AG08396 (cell line): ENCODE measurements at places on chromosomes 13 and 19.

- DNase-seq, result no peak
These were observed 46.2 kb downstream of the ACTN4 start for GRCh38 chr19:38693380-38694223.

DNA sequence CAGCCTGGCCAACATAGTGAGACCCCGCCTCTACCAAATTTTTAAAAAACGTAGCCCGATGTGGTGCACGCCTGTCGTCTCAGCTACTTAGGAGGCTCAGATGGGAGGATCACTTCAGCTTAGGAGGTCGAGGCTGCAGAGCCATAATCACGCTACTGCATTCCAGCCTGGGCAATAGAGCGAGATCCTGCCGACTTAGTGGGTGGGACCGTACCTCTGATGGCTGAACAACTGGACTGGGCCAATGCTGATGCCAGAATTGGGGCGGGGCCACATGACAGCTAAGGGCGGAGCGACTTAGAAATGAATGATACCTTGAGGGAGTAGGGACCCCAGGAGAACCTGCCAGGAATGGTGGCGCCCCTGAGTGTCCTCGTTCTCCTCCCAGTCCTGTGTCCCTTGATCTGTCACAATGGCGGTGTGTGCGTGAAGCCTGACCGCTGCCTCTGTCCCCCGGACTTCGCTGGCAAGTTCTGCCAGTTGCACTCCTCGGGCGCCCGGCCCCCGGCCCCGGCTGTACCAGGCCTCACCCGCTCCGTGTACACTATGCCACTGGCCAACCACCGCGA, 3.6 kb downstream of the LTBP4 start:
- DNase-seq, result no peak

DNA sequence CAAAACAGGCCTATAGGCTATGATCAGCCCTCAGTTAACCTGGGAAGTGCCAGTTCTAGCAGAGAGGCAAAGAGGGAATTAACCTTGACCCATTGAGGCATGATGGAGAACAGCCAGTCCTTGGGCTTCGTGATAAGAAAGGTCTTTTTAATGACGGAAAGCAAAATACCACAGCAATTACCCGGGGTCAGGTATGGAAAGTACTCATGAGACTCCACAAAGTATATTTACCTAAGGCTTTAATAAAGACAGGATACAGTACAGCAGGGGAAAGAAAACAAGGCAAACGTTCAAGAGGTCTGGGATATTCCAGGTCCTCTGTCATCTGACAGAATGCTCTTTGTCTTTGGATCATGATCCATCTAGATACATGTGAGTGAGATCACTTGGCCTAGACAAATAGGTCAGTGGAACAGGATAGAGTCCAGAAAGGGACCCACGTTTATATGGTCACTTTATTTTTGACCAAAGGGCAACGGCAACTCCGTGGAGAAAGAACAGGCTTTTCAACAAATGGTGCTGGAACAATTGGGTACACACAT, 52.2 kb downstream of the WDFY2 start:
- DNase-seq, result no peak

- no peak for DNase-seq
These were observed at the start of gene CYSLTR2 for GRCh38 chr13:48653472-48653939. Gene CYSLTR2, plus strand, starts transcription at chr13:48653929. Its CDS starts 52,889 bp downstream, at chr13:48706818.

- no peak for DNase-seq
These were observed 448.2 kb downstream of the KCTD12 start for GRCh38 chr13:76438050-76438449.

- DNase-seq, result peak; percentile 86
These were observed 920 bp upstream of the UBE2L5 start for GRCh38 chr13:30421093-30422053.

GRCh38 chr13:30111810-30112209, 195.5 kb downstream of the KATNAL1 start:
- DNase-seq, result peak; percentile 38

- no peak for DNase-seq
These were observed 4.1 kb downstream of the ZIC5 start for GRCh38 chr13:99967498-99967868.

DNA sequence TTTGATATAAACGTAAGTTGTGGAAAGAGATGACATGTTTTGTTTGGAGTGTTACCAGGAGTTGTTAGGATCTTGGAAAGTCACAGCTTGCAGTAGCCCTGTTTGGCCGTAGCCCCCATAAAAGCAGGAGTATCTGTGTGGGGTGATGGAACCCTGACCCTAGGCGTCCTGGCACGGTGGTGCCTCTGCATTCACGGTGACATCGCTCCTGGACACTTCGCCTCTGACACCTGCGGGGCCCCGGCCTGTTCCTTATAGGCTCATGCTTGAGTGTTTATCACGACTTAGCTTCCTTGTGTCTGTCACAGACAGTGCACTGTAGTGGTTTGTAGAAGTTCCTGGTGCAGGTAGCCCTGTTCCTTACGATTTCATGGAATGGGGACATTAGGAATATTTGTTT, 74.2 kb downstream of the ATP11A start:
- no peak for DNase-seq

DNA sequence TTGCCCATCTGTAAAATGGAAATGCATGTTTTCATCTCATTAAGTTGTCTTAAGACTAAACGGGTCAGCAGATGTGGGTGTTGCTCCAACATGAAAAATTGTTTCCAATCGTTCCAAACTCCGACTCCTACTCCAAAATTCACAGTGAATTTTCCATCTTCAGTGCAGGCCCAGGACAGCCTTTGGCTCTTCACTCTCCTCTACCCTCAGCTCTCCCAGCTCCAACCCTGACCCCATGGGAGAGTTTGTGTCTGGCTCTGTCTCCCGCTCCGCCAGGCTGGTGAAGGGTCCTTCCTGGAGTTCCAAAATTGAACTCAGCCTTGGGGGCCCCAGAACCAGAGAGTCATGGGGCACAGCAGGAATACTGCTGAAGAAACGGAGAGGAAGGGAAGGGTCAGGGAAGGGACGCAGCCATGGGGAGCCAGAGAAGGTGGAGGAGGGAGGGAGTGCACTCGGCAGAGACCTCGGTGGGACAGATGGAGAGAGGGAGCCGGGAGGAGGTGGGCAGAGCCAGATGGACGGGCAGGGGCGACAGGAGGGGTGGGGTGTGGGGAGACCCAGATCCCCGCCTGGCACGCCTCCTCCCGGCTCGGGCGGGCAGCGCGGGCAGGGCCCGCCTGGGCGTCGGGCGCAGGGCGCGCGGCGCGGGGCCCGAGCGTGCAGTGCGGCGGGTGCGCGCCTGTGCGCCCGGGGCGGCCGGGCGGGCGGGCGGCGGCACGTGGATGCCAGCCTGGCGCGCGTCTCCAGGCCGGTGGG, 45.6 kb downstream of the CELF5 start:
- peak; percentile 11 for DNase-seq

GRCh38 chr13:107669391-107669993, 545.8 kb downstream of the LIG4 start:
- no peak for DNase-seq

GRCh38 chr13:91278291-91278690, 69.2 kb upstream of the MIR17HG start:
- no peak for DNase-seq

DNA sequence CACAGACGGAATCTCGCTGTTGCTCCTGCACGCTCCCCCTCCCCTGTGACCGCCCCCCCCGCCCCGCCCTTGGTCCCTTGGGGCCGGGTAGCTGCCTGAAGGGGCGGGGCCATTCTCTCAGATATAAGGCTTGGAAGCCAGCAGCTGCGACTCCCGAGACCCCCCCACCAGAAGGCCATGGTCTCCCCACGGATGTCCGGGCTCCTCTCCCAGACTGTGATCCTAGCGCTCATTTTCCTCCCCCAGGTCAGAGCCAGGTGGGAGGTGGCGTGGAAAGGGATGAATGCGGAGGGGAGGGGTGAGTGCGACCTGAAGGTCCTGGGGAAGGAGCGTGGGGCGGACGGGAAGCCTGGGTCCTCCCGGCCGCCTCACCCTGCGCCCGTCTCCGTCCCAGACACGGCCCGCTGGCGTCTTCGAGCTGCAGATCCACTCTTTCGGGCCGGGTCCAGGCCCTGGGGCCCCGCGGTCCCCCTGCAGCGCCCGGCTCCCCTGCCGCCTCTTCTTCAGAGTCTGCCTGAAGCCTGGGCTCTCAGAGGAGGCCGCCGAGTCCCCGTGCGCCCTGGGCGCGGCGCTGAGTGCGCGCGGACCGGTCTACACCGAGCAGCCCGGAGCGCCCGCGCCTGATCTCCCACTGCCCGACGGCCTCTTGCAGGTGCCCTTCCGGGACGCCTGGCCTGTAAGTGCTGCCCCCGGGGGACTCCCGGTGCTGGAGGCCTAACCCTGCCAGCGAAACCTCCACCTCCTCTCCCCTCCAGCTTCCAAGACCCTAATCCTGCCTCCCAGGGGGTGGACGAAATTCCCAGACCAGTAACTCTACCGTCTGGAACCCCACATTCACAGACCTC, at the start of gene DLL3:
Gene DLL3, plus strand, starts transcription at position 150 of the 845 bp plus-strand sequence. Its CDS starts 28 bp downstream, at position 178.
- DNase-seq, result no peak

DNA sequence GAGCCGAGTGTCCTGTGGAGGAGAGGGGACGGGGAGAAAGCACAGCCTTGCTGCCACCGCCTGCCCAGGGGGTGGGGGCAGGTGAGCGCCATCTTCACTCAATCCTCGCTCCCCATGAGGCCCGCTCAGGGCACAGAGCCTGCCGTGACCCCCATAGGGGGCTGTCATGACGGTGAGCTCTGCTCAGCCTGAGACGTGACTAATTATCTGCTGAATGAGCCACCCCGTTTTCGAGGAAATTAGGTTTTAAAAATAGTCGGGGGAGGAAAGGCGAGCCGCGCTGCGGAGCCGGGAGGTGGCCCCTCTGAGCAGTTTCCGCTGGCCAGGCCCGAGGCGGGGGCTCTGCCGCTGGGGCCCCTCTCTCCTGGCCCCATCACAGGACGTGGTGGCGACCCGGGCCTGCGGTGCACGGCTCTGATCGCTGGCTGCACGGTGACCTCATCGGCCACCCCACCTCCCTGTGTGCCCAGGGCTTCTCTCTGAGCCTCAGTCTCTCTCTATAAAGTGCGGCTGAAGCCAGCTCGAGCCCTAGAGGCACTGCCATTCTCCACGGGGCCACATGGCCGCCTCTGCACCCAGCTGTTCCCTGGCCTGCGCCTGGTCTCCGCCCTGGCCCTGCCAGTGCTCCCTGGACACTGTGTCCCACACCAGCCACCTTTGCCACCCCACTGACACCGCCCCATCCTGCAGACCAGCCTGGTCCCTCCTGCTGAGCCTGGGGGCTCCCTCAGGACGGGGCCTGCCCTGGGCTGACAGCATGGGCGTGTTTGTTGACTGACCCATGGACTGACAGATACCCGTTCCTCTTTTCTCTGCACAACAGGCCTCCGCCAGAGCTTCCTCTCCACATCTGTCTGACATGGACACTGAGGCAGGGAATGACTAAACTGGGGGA, 28.3 kb downstream of the PIP5K1C start:
- no peak for DNase-seq

DNA sequence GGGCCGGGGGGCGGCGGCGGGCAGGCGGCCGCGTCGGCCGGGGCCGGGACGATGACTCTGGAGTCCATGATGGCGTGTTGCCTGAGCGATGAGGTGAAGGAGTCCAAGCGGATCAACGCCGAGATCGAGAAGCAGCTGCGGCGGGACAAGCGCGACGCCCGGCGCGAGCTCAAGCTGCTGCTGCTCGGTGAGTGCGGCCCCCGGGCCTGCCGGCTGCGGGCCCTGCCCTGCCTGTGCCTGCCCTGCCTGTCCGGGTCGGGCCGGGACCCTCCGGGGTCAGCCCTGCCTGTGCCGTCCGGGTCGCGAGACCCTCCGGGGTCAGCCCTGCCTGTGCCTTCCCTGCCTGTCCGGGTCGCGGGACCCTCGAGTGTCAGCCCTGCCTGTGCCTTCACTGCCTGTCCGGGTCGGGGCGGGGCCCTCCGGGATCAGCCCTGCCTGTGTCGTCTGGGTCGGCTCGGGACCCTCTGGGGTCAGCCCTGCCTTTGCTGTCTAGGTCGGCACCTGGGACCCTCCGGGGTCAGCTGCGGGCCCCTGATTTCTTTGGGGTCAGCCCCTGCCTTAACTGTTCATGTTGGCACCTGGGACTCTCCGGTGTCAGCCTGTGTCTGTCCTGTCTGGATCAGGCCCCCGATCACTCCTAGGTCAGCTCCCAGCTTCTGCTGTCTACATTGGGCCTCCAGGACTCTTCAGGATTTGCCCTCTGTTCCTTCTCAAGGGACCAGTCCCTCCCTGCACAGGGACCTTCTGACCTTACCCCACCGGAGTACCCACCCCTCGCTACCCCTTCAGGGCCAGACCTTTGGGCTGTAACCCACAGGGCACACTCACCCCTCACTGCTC, 659 bp downstream of the GNA11 start:
- no peak for DNase-seq

DNA sequence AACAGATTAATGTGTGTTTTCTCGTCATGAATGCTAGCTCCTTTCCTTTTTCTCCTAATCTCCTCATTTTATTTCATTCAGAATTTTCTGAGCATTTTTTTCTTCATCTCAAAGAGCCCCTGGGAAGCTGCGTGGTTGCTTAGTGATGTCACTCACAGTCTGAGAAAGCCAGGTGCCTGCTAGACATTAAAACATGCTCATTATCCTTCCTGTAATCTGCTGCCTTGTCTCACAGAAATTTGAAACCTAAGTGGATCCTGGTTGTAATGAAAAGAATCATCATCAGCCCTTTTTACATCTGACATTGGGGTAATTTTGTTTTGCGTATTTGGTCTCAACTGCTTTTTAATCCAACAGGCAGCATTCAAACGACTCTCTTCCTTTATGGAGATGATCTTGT, 108.2 kb upstream of the RNF113B start:
- DNase-seq, result no peak
